ENCODE measurements at places on chromosomes 7 and 10.

- no peak for DNase-seq
These were observed 440.3 kb downstream of the POM121L12 start for GRCh38 chr7:53475776-53476175.

DNA sequence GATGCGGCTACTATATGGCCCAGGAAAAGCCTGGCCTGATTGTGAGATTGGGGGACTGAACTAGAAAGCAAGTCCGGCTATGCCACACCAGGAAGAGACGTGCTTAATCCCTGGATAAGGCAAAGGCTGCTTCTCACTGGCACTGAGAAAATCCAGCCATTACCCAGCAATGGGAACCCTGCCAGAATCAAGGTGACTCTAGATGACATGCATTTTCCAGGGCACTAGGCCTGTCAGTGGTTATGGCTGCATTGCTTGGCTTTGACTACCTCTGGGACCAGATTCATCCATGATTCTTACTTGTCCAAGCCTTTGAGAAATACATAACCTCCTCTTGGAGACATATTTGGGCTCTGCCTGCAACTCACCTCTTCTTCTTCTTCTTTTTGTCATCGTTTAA, 317.2 kb downstream of the GRID1 start:
- no peak for DNase-seq

- DNase-seq, result no peak
These were observed 15.6 kb upstream of the CXCL12 start for GRCh38 chr10:44400541-44400940.

DNA sequence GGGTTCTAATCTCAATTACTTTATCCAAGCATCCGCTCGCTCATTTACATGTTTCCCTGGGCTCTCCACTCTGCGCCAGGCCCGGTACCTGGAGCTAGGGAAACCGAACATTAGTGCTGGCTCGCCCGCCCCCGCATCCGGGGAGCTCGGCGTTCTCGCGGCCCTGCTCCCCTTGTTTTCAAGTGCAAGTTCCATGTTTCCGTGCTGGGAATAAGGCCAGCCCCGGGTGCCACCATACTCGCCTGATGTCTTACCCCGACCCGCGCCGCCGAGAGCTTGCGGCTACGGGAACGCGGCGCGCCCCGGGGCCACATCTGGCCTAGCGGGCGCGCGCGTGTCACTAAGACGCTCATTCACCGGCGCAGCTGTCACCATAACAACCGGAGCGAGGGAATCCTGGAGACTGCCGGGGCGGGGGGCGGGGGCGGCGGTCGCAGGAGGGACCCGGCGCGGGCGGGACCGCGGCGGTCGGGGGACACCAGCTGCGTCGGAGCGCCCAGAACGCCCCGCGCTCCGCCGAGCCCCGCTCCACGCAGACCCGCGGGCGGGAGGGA, at the start of gene NEURL1:
NEURL1 (plus strand) TSS at position 344 of the 554 bp plus-strand sequence. CDS start 683 bp downstream, outside the sequence.
- no peak for DNase-seq

- DNase-seq, result peak; percentile 72
These were observed 19.9 kb downstream of the TCAF1 start for GRCh38 chr7:143882020-143882603.
